Activated T-cell treated with anti-CD3 and anti-CD28 coated beads, Interleukin-2, amount 50 U/mL, for 72 hours (primary cell): ENCODE measurements at places on chromosomes 2 and 18. TPM values are rescaled to one million over a fixed set of nuclear protein-coding genes. Genes with fewer than 3 reads are reported as not detected.

Gene C2orf74
- 13.4 TPM for total RNA-seq

Gene ADRA2B
- total RNA-seq, result 1.7 TPM

Gene ARMC9
- total RNA-seq, result 1.4 TPM

Gene MTA3
- 47.3 TPM for total RNA-seq

Gene DDX18
- total RNA-seq, result 92.4 TPM

Gene PTPN2
- 86.2 TPM for total RNA-seq

Gene PAX8
- total RNA-seq, result 4.3 TPM

Gene FN1
- 0.60 TPM for total RNA-seq

Gene DNAJC10
- total RNA-seq, result 57.5 TPM

Gene TXNDC2
- total RNA-seq, result not detected

Gene CREG2
- not detected for total RNA-seq

Gene DSG2
- 3.1 TPM for total RNA-seq

Gene SP5
- total RNA-seq, result not detected

Gene ZNF236
- total RNA-seq, result 17.9 TPM
